ENCODE measurements at places on chromosomes 6 and 20.

- no peak for DNase-seq
Measured at GRCh38 chr6:156313037-156313436, 464.1 kb upstream of the ARID1B start.

GRCh38 chr20:57422254-57422653 lies 31.1 kb downstream of the RBM38 start:
- no peak for DNase-seq

- no peak for DNase-seq
Measured at GRCh38 chr6:18752278-18753068, 365.3 kb downstream of the RNF144B start.

- DNase-seq: no peak
Measured at GRCh38 chr20:55626716-55627115, 378.6 kb downstream of the CBLN4 start.

DNA sequence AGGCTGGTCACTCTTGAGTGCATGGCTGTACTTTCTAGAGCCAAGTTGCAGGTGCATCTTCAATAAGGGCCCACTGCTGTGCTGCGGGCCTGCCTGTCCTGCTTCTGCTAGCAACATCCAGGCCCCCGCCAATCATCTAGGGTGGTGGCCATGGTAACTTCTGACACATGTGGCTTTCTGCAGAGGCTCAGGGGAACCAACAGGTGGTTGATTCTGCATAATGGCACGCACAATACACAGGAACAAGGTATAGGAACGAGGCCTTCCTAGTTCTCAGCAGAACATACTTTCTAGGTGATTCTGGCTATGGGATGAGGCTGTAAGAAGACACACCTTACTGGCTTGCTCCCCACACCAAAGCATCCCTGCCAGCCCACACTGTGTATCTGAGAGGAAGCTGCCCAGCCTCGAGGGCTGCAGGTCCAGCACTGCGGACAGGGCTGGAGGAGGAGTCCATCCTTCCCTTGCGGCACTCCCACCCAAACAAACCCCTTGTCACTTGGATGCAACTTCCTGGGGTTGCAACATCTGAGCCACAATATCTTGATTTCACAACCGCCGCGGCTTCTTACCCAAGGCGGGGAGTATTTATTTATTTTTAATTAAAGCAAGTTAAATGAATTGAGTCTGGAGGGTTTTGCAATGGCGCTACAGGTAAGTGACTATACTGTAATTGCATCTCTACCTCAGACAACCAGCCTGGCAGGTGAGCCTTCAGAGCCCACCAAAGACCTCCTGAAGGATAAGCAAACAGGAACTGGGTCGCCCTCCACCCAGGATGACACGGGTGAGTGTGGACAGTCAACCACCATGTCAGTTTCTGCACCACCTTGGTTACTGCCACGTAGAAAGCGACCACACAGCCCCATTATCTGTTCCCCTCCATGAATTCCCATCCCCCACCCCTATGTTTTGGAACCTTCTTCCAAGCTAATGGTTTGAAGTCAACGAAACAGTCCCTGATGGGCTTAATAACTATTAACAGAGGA lies 49.6 kb downstream of the SULF2 start:
- DNase-seq: no peak

- DNase-seq: no peak
Measured at GRCh38 chr6:16168121-16168520, 39.2 kb downstream of the MYLIP start.

DNA sequence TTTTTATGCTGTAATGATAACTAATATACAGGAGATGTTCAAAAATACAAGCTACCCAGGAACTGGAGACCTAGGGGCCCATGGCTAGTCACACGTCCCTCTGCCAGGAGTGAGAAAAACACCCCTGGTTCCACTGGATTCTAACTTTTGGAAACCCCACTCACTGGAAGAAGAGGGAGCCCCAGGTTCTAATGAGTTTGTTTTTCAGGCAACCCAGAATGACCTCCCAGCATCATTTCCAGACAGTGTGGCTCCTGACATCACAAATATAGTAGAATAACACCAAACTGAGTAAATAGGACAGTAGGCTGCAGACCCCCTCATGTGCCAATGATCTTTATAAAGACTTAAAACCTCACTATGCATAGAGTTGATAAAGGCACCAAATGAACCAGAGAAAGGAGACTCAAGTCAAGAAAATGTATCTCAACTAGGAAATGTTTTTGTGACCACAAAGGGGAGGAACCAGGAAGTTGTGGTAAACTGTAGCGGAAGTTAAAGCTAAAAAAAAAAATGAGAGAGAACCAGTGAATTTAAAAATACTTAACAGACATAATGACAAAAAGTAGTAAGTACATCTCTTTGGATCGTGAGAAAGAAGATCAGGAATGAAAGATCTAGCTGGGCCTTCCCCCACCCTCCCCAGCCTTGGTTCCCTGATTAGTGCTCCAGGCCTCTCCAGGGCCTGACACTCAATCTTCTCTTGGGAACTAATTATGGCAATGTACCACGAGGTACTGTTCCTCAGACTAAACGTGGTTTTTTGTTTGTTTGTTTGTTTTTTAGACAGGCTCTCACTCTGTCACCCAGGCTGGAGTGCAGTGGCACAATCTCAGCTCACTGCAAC lies 19.8 kb downstream of the HLA-E start:
- no peak for DNase-seq

GRCh38 chr6:142441716-142442115 lies 139.9 kb downstream of the ADGRG6 start:
- no peak for DNase-seq

GRCh38 chr6:52498538-52499017 lies 78.3 kb downstream of the TRAM2 start:
- DNase-seq: no peak

All from activated CD4-positive, alpha-beta T cell treated with anti-CD3 and anti-CD28 coated beads for 4 hours (primary cell).